CD4-positive, alpha-beta T cell (primary cell): ENCODE measurements at places on chromosomes 1 and 21. TPM values are rescaled to one million over a fixed set of nuclear protein-coding genes. Genes with fewer than 3 reads are reported as not detected.

Gene NCAM2
- total RNA-seq: not detected

Gene SELL
- 216 TPM for total RNA-seq

Gene KRTAP10-9
- not detected for total RNA-seq

Gene NES
- not detected for total RNA-seq

Gene GNAT2
- total RNA-seq: not detected

Gene CR1
- total RNA-seq: 2.8 TPM

Gene PLA2G2F
- total RNA-seq: not detected

Gene NVL
- total RNA-seq: 18.5 TPM

Gene MPL
- total RNA-seq: not detected

Gene MARK1
- total RNA-seq: not detected

Gene C1QA
- not detected for total RNA-seq

Gene GSTM1
- total RNA-seq: 31.9 TPM

Gene CLDN19
- total RNA-seq: not detected

Gene CD48
- total RNA-seq: 387 TPM

Gene PALMD
- total RNA-seq: not detected

Gene STPG1
- 2.4 TPM for total RNA-seq

Gene PRRX1
- total RNA-seq: not detected

Gene LORICRIN
- total RNA-seq: not detected

Gene C1orf115
- total RNA-seq: 0.82 TPM

Gene GJC2
- total RNA-seq: 2.1 TPM

Gene FCGR3B
- not detected for total RNA-seq

Gene WLS
- 0.22 TPM for total RNA-seq

Gene HTR1D
- total RNA-seq: not detected

Gene PLD5
- total RNA-seq: not detected

Gene APCS
- not detected for total RNA-seq

Gene OR2L3
- total RNA-seq: not detected

Gene SLC6A17
- not detected for total RNA-seq

Gene SPATA17
- not detected for total RNA-seq

Gene NGF
- total RNA-seq: not detected

Gene SLC26A9
- total RNA-seq: not detected

Gene TMEM82
- not detected for total RNA-seq

Gene PSEN2
- 1.2 TPM for total RNA-seq
